Sigmoid colon (tissue), 7 donors: ENCODE measurements at places on chromosomes 13 and 19. TPM values are rescaled to one million over a fixed set of nuclear protein-coding genes. Genes with fewer than 3 reads are reported as not detected.

DNA sequence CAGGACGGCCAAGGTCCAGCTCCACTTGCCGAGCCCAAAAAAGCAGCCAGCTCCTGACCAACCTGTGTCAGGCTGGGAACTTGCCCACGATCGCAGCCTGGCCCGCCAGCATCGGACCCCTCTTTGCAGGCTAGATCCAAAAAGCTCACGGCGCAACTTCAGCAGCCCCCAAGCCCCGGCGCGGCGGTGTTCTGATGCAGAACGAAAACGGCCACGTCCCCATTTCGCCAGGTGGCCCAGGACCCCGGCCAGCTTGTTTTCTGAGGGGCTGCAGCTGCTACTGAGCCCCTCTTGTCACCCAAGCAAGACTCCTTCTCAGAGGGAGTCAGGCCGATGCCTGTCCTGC is 1.3 kb downstream of the TMEM259 start:
- peaks cover 79% of the 10 kb centered on the region for H3K4me1 ChIP-seq
- peak overlapping the region; percentile 96 for H3K27ac ChIP-seq
- no peaks in the 10 kb centered on the region for H3K27me3 ChIP-seq
- no peaks in the 10 kb centered on the region for H3K36me3 ChIP-seq
- DNase-seq: no peak

GRCh38 chr13:90293793-90294361 is 1053.6 kb upstream of the MIR17HG start:
- no peak overlapping the region for H3K4me3 ChIP-seq
- no peaks in the 10 kb centered on the region for H3K4me1 ChIP-seq
- H3K27ac ChIP-seq: no peak overlapping the region
- DNase-seq: no peak
- H3K36me3 ChIP-seq: no peaks in the 10 kb centered on the region

DNA sequence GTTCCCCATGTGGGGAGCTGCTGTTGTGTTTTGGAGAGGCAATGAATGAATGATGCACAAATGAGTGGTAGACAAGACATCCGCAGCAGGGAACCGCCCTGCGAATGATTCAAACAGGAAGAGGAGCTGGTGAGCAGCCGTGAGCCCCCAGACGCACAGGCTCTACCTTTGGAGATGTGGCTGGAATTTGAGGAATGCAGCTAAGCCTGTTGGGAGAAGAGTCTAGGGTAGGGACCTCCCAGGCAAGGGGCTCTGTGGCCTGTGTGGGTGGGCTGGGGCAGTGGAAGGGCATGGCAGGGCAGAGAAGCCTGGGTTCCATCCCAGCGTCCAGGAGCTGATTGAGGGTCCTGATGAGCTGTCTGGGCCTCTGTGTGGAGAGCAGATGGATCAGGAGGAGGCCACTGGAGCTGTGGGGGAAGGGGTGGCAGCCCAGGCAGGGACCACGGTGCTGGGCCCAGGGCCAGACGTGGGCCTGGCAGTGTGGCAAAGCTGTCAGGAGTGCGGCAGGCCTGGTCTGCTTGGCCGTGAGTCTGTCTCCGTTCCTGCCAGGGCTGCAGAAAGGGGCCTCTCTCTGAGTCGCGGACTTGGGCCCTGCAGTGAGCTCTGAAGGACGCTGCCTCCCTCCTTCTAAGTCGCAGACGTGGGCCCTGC is 41.8 kb upstream of the DCUN1D2 start:
- H3K4me1 ChIP-seq: peaks cover 21% of the 10 kb centered on the region
- no peak overlapping the region for H3K4me3 ChIP-seq
- peaks cover 8% of the 10 kb centered on the region for H3K36me3 ChIP-seq
- H3K27me3 ChIP-seq: no peaks in the 10 kb centered on the region
- H3K27ac ChIP-seq: peak overlapping the region; percentile 50

DNA sequence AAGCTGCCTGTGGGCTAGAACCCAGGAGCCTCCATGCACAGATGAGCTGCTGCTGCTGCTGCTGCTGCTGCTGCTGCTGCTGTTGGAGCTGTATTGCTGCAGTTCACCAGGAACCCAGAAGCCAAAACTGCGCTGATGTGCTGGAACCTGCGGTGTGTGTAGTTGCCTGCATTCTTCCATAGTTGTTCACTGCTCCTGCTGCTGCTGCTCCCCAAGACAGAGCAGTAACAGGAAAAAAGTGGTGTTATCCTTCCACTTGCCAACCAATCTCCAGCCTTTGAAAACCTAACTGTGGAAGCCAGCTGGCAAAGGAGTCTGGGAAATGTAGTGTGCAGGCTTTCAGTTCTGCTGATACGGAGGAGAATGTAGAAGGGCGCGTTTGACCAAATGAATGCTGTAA is 37.9 kb downstream of the ARHGAP35 start:
- no peak overlapping the region for H3K4me3 ChIP-seq
- no peak overlapping the region for H3K27ac ChIP-seq

The CD37 gene
- 10.3 TPM for total RNA-seq

The CBARP gene
- total RNA-seq: 0.82 TPM
